EL (cell line): ENCODE measurements at places on chromosomes 12 and 14.

DNA sequence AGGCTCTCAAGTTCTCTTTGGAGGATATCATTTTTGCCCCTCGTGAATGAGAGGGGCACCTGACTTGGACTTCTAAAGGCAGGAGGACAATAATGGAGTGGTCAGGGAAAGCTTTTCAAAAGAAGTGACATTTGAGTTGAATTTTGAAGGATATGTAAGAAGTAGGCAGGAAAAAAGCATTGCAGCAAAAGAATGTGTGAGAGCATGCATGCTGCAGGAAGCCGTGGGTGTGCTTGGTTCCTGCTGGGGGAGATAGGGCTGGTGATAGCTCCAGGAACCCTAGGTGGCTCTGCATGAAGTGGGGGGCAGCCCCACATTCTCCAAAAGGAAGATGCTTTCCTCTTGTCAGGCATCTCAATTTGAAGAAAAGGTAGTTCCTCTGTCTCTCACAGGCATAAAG is 23.1 kb downstream of the ACVR1B start:
- DNase-seq = no peak

DNA sequence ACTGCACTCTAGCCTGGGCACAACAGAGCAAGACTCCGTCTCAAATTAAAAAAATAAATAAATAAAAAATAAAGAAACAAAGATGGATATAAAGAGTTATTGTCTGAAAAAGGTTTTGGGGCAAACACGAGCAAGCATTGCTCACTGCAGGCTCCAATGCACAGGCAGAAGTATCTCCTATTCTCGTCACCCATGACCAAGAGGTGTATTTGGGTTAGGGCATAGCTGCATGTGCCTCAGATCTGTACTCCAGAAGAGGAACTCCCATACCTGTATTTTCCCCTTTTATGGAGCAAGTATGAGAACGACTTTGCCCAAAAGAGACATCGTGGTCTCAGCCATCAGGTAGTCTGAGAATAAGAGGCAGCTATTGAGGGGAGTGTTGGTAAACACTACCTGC is 10.2 kb upstream of the TCP11L2 start:
- no peak for DNase-seq

DNA sequence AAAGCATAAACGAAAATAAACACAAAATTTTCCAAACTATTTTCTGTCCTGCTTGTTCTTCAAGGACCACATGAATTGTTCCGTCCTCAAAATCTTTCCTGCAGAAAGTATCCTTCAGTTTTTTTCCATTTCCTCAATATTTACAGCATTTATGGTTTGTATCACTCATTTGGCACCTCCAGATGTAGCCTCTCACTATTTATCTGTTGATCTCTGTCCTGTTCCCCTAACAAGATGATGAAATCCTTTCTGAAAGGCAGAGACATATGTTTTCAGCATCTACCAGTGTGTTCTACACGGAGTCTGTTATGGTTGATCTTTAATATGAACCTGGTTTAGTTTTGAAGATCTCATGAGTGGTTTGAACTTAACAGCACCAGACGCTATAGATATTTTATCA is 490.2 kb downstream of the NELL2 start:
- no peak for DNase-seq

DNA sequence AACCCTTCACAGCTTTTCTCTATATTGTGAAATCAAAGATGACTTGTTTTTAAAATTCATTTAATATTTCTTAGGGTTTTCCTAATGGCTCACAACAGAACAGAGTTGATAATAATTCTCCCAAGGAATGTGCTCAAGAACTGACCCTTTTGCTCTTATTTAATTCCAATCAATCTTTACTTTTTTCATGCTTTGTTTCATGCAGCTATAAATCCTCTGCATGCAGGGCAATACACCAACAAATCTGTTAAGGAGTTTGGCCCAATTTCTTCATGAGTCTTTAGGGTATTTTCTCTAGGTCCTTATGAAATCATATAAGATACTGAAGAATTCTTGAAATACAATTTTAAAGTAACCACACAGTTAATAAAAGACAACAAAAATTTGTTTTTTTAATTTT is 264.2 kb downstream of the SLC6A15 start:
- no peak for DNase-seq

DNA sequence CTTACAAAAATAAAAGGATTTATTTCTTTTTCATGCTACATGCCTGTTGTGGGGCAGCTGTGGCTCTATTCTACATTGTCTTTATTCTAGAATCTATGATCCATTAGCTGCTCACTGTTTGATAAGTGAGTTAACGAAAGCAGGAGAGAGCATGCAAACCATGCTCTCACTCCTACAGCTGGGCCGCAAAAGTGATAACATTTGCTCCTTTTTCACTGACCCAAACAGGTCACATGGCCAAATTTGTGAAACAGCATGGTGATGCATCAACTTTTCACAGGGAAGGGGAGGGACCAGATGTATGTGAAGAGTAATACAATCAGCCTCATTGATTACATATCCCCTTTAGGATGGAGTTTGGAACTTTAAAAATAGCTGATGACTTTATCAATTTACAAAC is 456.9 kb upstream of the SYT1 start:
- no peak for DNase-seq

DNA sequence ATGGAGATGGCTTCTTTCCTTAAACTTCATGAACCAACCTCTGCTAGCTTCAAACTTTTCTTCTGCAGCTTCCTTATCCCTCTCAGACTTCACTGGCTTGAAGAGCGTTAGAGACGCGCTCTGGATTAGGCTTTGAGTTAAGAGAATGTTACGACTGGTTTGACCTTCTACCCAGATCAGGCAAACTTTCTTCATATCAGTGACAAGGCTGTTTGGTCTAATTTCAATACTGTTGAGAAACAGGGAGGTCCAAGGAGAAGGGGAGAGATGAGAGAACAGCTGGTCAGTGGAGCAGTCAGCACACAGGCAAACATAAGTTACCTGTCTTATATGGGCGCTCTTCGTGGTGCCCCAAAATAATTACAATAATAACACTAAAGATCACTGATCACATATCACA is 14.9 kb downstream of the SCAF11 start:
- no peak for DNase-seq

DNA sequence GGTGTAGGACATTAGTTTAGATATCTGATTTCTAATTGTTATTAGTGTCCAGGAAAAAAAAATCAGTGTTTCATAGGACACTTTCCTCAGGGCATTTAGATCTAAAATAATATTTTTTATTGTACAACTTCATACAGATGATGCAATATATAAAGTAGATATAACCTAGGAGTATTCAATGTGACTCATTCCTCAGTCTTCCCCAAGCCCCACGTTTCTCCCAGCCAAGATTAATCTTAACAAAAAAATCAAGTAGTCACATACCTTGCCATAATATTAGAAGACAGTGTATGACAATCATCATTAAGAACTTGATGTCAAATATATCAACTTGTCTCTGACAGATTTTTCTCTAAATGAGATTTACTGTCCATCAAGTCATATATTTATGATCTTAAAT is 37.1 kb downstream of the PPFIA2 start:
- no peak for DNase-seq

GRCh38 chr12:117192057-117192456 is 1.8 kb upstream of the FBXO21 start:
- DNase-seq = no peak

GRCh38 chr12:42789808-42790760 is 200.5 kb upstream of the PRICKLE1 start:
- no peak for DNase-seq

GRCh38 chr14:61227884-61228591 is 53.1 kb downstream of the TMEM30B start:
- DNase-seq = no peak

DNA sequence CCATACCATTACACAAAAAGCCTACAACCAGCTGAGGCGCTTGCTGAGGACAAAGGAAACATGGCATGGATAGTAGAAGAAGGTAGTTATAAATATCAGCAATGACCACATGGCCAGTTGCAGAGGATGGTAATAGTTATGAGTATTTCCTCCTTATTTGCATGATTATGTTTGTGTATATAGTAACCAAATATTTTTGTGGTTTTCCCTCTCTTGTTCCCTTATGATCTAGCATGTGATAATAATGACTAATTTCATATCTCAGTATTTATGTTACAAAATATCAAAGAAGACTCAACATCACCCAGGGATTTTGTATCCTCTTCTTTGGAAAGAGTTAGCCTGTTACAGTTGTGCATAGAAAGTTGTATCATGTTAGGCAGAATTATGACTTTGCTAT is 13.5 kb upstream of the CATSPERB start:
- no peak for DNase-seq

GRCh38 chr12:58346032-58346632 is 404.8 kb downstream of the ATP23 start:
- DNase-seq = peak; percentile 63

DNA sequence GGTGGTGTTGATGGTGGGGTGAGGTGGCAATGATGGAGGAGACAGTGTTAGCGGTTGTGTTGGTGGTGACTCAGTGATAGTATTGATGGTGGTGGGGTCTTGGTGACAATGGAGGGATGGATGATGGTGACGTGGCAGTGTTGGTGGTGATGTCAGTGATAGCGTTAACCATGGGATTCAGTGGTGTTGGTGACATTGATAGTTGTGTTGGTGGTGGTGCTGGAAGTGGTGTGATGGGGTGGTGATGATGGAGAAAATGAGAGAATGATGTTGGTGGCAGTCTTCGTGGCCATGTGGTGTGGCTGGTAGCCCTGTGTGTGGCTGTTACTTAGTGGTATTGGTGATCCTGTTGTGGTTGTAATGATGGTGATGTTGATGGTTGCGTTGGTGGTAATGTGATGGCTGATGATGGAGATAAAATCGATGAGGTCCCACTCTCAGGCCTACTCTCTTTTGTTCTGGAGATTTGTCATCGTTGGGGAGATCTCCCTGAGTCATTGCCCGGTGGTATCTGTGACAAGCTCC is 2.6 kb downstream of the DTX1 start:
- DNase-seq = no peak

- DNase-seq = peak; percentile 4
Measured at GRCh38 chr12:51025338-51025835, 797 bp downstream of the SLC11A2 start.

DNA sequence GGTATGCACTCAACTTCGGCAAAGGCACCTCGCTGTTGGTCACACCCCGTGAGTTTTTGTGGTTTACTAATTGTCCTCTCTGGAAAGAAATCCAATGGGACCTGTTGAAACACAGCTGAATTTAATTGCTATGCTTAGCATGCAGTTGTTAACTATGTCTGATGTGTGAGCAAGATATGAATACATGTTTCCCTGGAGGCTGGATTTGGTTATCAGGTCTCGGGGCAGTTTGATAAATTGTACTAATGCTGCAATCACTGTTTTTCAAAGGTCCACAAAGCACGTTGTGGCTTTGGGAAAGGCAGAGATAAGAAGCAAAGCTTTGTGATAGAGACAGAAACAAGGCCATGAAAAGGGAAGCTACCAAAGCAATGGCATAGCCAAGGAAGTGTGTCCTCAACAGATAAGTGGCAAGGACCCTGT is 91.3 kb downstream of the DAD1 start:
- DNase-seq = no peak

DNA sequence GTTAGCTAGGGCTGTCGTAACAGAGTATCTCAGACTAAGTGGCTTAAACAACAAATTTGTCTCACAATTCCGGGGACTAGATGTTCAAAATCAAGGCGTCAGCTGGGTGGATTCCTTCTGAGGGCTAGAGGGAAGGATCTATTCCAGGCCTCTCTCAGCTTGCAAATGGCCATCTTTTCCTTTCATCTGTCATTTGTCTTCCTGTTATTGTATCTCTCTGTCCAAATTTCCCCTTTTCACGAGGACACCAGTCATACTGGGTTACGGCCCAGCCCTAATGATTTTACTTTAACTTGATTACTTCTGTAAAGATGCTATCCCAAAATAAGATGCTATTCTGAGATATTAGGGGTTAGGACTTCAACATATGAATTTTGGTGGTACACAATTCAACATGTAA is 119.0 kb upstream of the CPSF6 start:
- no peak for DNase-seq

- no peak for DNase-seq
Measured at GRCh38 chr12:41473441-41473840, 285.3 kb downstream of the PDZRN4 start.

DNA sequence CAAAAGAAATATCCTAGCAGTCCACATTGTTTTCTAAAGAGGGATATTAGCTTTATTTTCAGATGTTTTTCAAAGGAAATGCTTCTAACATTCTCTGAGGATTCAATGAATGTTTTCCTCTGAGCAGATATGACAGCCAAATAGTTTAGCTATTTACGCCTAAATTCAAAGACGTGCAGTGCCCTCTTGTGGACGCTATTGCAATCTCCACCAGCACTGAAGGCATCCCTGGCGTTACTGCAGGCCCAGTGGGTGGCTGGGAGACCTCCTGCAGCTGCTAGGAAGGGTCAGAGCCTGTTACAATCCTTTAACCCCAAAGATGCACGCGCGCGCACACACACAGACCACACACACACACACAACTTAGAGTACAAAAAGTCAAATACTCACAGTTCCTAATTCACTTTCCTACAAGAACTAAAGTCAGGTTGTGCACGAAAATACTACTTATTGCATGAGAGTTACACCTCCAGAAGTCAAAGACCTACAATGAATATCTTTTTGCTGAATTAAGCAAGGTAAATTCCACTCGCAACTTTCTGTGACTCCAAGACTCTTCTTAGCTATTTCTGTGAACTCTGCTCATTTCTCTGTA is 589.3 kb upstream of the TMEM132C start:
- DNase-seq = peak; percentile 72

- DNase-seq = no peak
Measured at GRCh38 chr14:51079489-51079888, 15.4 kb downstream of the TRIM9 start.

GRCh38 chr12:102593134-102593533 is 112.8 kb upstream of the IGF1 start:
- DNase-seq = no peak

- no peak for DNase-seq
Measured at GRCh38 chr14:94971750-94972149, 185.6 kb downstream of the DICER1 start.

- DNase-seq = no peak
Measured at GRCh38 chr14:93963692-93964091, 12.7 kb downstream of the ASB2 start.

- no peak for DNase-seq
Measured at GRCh38 chr12:59186451-59186850, 266.1 kb upstream of the LRIG3 start.

DNA sequence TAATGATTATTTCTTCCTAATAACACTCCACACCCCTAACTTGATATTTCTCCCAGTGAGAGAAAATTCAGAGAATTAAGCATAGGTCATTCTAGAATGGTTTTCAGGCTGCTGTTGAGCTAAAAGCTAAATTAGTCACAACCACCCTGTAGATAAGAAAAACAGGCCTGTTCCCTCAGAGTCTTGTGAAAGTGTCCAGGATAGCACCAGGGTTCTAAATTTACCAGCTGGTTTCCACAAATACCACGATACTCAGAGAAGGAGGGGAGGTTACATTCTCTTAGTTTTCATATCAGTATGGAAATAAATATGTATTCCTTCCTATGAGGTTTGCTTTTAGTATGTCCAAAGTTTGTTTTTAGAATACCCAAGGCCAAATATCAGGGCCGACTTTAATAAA is 66.0 kb upstream of the YARS2 start:
- no peak for DNase-seq
